ENCODE measurements at places on chromosomes 5 and 9. TPM values are rescaled to one million over a fixed set of nuclear protein-coding genes. Genes with fewer than 3 reads are reported as not detected.

- H3K27me3 ChIP-seq = no peaks in the 10 kb centered on the region
- H3K27ac ChIP-seq = no peak overlapping the region
- DNase-seq = no peak
- H3K4me3 ChIP-seq = no peak overlapping the region
- H3K36me3 ChIP-seq = no peaks in the 10 kb centered on the region
Observed at GRCh38 chr9:2292733-2293132, 277.6 kb downstream of the SMARCA2 start.

IL4 gene
- not detected for total RNA-seq

GRCh38 chr5:125750147-125750860 is 672.9 kb upstream of the GRAMD2B start:
- no peak overlapping the region for H3K27ac ChIP-seq
- H3K27me3 ChIP-seq = no peaks in the 10 kb centered on the region
- H3K4me1 ChIP-seq = no peaks in the 10 kb centered on the region

GRCh38 chr5:112551419-112552032 is 132.4 kb upstream of the EPB41L4A start:
- no peak for DNase-seq
- H3K27ac ChIP-seq = no peak overlapping the region
- H3K4me1 ChIP-seq = no peaks in the 10 kb centered on the region
- no peak overlapping the region for H3K4me3 ChIP-seq
- no peaks in the 10 kb centered on the region for H3K27me3 ChIP-seq
- H3K36me3 ChIP-seq = no peaks in the 10 kb centered on the region

ANKDD1B gene
- 1.6 TPM for total RNA-seq
